ENCODE measurements at places on chromosomes 5 and 9. TPM values are rescaled to one million over a fixed set of nuclear protein-coding genes. Genes with fewer than 3 reads are reported as not detected.

DNA sequence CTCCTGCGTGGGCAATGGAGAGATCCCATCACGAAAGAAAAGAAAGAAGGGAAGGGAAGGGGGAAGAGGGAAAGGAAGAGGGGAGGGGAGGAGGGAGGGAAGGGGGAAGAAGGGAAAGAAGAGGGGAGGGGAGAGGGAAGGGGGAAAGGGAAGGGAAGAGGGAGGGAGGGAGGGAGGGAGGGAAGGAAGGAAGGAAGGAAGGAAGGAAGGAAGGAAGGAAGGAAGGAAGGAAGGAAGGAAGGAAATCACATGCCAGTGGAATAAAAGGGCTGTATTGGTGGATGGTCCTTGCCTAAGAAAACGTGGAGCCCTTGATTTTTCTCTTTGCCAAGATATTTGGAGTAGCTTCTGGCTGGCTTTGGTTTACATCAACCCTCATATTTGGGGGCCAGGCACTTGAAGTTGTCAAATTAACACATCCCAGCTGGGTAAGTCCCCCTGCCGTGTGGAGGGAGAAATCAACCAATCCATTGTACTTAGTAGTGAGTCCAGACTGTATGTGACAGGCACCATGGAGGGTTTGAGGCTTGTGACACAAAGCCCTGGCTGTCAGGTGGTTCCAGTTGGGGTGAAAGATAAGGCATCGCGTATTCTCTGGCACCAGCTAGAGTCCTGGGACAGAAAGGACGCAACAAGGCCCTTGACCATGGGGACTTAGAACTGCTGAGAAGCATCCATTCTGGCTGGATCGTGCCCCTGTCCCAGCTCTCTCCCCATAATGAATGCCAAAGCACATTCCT is 23.7 kb downstream of the IDNK start:
- DNase-seq = no peak

ANXA6 gene
- 795 TPM for total RNA-seq

FGD3 gene
- not detected for total RNA-seq

C5orf24 gene
- total RNA-seq = 60.2 TPM

GRCh38 chr9:105333811-105334210 is 89.4 kb downstream of the SLC44A1 start:
- DNase-seq = no peak

DNA sequence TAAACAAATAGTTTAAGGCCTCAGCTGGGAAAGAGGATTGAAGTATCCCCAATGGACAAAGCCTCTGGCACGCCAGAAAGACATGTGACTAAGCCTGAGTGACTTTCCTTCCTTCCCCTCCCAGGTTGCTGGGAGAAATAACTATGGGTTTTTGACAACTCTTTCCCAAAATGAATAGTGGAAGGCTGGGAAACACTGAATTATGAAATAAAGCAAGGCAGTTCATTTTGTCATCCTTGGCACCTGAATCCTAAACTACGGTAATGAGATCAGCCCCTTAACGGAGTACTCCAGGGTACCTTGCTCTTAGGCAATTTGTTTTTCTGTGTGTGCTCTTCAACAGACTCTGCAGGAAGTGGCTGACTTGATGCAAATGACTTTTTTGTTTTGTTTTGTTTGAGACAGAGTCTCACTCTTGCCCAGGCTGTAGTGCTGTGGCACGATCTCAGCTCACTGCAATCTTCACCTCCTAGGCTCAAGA is 75.2 kb downstream of the LMNB1 start:
- peak; percentile 43 for DNase-seq

DNA sequence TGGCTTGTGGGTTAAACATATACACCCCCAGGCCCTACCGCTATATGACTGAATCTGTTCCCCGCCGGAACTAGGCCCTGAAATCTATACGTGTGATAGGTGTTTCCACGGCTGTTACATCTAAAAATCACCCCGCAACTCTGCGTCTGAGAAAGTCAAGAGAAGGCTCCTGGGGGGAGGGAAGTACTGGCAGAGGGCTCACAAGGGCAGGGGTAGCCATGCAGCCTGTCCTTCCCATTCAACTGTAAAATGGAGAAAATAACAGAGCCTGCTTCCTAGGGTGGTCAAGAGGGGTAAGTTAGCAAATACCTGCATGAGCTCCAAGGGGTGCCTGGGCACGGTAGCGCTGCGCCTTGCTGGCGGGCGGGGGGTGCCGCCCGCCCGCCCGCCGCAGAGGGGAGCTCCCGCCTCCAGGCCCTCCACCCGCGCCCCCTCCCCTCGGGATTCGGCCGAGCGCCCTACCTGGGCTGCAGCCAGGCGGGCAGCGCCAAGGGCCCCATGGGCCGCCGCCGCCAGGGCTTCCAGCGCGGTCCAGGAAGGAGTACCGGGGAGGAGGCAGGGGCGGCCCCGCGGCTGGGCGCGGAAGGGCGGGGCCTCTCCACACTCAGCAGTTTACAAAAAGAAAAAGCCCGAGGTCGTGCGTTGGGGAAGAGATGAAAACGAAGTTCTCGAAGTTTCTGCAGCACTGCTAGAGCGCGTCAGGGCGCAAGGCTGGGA is at the start of gene HACD4:
HACD4 (minus strand) TSS at position 550 of the 717 bp plus-strand sequence; CDS start at position 500, 50 bp downstream.
- no peak for DNase-seq

DNA sequence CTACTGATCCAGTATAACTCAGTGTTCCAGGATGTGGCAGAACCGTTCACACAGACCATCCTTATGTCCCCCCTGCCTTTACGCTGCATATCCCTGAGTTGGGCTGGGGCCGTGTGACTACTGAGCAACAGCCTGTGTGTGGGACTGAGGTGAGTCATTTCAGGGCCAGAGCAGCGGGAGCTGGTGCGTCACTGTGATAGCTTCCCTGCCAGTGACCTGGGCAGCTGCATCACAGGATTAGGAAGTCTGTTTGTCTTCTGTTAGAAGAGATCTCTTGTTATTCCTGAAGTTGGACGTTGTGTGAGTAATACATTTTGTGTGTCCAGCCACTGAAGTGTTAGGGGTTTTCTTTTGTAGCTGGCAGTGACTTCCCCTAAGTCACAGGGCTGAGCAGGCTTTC is 35.6 kb downstream of the TPPP start:
- peak; percentile 95 for DNase-seq

DNA sequence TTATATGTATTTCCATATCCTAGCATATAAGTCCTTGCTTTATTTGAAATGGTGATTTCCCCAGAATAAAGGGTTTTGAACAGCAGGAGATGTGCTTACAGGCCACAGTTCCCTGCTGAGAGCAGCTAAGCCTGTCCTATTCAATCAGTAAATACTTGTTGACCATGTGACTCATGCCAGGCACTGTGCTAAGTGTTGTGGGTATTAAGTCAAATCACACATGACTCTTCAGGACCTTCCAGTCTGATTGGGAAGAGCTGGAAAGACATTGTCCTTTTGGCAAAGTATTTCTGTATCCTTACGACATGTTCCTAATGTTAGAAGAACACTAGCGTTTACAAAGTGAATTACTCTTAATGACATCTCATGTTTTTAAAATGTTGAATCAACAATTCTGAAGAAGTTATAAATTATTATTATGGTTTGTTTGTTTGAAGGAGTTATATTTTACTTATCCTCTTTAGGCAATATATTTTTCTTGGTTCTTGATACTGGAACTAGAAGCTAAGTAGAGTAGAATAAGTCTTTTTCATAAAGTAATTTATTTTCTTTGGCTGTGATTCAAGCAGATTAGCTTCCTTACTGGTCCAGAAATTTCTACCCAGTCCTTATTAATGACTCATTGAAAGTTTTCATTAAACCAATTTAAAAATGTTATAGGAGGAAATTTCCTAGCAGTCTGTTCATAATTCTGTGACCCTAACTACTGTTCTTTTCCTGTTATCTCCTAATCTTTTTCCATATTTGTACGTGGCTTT is 82.1 kb downstream of the GAPVD1 start:
- DNase-seq = peak; percentile 86

Data from LHCN-M2 (cell line).